ENCODE measurements at places on chromosomes 5 and 9.

DNA sequence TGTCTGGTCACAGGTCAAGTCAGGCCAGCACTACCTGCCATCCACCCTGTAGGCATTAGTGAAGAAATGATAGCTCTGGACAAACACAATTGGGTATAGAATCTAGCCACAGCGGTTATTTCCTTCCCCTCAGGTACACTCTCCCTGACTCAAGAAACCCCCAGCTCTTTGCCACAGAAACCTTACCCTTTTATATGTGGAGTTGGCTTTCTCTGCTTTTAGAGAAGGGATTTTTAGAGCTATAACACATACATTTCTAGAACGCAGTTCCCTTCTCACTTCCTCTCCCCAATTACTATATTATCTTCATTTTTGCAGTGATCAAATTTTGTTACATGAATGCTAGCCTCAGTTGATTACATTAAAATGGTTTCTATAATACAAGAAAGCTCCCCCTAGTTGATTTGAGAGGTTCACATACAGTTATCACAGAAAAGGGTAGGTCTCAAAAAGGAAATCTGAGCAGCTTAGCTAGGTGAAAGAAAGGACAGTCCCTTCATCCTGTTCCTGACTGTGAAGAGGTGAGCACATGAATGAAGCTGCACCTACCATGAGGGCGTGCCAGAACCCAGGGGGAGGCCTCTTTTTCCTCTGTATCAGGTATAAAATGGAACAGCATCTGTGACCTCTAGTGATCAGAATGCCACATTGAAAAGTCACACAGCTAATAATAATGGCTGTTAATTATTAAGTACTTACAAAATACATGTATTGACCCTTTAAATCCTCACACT, 425.6 kb downstream of the KIAA0825 start:
- DNase-seq: no peak

DNA sequence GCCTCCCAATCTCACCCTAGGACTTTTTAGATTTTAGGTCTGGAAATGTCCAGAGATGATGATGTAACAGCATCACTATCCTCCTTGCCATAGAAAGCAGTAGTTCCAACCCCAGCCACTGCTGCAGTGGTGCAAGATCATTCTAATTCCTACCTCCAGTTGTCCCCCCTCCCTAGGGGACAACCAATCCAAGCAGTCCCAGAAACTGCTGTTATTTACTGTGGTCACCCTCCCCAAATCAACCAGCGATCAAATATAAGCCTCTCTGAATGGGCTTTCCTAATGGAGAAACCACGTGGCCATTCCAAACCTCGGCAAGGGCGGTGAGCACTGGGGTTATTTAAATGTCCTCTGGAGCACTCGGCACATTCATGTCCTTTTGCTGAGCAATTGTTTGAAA, 159.8 kb downstream of the SLF1 start:
- DNase-seq: no peak

GRCh38 chr9:8401961-8402705, 602.6 kb upstream of the DMAC1 start:
- no peak for DNase-seq

DNA sequence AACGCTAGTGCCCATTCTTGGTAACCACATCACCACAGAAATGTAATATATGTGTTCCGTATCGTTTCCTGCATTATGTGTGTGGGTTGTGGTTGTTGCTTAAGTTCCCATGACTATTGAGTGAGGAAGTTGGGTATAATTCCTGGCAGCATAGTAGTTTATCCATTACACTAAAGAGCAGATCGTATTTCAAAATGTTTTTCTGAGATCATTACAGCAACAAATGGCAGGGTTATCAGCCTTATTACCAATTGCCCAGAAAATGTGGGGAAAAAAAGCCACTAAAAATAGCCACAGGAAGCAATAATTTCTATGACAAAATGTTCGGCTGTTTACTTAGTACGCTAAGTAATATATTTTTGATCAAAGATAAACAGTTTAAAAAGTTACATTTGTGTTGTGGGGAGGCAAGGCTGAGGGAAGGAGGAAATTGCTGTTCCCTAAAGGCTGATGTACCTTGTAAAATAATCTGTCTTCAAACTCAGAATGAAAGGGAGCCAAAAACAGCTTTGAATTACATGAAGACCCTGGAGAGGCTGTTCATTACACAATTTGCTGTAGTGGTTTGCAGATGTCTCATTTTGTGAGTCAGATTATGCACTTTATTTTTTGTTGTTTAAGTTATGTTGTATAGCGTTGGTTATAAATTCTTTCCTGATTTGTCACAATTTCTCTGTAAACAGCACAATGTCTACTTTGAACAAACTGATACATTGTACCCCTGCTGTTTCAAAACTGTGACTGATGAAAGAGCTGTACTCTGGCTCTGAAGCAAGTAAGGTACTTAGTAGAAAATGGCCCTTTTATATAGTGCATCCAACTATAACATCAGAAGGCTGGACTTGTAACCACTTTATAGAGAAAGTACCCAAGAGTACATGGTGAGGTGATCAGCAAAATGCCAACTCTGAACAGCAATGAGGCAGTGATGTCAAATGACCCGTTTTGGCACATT, 1028.5 kb downstream of the NR2F1-AS1 start:
- no peak for DNase-seq

- DNase-seq: no peak
Measured at GRCh38 chr5:15383469-15383868, 116.5 kb upstream of the FBXL7 start.

DNA sequence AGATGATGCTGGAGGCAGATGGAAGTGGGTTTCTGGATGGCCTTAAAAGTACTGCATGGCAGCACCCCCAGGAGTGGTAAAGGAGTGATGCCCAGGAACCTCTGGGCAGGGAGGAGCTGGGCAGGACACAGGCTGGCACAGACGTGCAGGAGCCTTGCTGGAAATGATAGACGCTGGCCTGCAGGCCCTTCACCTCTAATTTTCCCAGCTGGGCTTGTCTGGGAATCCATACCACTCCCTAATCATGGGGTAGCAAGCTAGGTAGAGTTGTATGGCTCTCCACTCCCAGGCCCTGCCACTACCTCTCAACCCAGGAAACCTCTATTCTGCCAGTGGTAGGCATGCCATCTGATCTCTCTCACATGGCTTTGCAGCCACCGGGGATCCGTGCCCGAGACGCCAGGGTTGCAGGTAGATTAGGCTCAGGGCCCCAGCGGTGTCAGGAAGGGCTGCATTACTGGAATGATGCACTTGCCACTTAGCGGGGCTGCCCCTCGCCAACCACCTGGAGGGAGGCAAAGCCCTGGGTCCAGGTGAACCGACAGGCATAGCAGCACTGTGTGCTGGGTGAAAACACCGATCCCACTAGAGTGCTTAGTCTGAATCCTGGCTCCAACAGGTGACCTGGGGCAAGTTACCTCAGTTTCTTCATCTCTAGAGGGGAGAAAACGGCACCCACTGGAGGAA, 79.6 kb upstream of the SLC25A51 start:
- no peak for DNase-seq

- DNase-seq: no peak
Measured at GRCh38 chr9:88741335-88741734, 206.4 kb downstream of the NXNL2 start.

DNA sequence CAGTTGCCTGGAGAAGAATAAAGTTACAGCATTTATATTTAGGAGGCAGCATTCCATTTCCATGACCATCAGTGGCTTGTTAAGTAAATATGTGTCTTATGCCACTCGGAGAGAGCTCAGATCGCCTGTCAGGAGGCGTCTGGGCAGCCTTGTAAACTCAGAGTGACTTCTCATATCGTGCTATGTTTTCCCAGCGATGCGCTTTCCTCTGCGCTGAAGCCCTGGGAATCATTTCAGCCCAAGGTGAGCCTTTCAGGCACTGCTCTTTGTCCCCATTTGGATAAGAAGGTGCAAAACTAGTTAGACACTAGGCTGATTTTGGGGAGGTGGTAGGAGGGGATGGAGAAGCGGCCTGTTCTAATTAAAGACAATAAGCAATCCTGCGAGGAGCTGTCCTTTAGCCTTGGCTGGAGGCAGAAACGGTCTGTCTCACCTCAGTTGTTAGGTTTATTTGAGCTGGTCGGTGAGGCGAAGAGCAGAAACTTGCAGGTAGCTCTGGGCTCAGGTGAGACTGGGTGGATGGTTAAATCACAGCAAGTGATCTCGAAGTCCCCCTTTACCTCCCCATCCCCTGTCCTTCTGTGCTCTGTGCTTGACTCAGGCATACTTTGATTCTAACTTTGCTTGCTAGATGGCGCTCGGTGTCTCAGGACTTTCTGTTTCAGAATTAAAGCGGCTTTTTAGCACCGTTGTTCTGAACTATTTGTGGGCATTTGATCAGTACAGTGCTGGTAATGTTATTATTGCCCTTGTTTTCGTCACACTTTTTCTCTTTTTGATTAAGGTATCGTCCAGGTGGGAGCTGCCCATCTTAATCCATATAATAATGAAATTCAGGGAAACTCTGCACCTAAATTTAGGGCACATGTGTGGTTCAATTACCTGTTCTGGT, 24.6 kb downstream of the NR2F1 start:
- no peak for DNase-seq

- no peak for DNase-seq
Measured at GRCh38 chr5:166979307-166979895, 1312.0 kb upstream of the WWC1 start.

- DNase-seq: no peak
Measured at GRCh38 chr5:150130493-150130922, 25.1 kb downstream of the PDGFRB start.

DNA sequence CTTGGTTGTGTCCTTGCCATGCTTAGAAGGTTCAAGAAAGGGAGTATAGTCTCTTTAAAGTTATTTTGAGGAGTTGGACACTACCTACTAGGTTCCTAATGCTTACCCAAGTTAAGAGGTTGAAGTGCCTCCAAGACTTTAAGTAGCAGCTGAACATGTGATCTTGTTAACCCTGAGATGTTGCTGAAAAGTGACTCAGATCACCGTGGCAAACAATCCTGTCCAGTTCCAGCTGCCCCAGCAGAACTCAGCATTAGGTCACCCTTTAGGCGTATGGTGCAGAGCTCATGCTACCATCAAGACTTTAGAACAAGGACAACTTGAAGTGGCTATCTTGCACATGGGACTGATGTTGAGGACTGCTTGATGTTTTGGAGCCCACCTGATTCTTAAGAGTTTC, 22.5 kb downstream of the ZNF462 start:
- no peak for DNase-seq

DNA sequence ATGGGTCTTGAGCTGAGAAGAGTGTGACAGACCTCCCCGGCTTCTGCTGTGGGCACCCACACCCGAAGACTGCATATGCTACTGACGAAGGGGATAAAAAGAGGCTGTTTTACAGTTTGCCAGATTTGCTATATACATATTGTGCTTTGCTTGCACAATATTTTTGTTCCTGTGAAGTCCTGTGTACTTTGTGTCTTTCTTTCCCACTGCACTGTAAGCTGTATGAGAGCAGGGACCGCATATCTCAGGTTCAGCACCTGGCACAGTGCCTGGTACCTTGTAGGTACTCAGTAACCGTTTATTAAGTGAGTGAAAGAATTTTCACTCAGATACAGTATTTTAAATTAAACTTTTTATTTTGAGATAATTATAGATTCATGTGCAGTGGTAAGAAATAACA, 8.2 kb upstream of the GARNL3 start:
- no peak for DNase-seq

DNA sequence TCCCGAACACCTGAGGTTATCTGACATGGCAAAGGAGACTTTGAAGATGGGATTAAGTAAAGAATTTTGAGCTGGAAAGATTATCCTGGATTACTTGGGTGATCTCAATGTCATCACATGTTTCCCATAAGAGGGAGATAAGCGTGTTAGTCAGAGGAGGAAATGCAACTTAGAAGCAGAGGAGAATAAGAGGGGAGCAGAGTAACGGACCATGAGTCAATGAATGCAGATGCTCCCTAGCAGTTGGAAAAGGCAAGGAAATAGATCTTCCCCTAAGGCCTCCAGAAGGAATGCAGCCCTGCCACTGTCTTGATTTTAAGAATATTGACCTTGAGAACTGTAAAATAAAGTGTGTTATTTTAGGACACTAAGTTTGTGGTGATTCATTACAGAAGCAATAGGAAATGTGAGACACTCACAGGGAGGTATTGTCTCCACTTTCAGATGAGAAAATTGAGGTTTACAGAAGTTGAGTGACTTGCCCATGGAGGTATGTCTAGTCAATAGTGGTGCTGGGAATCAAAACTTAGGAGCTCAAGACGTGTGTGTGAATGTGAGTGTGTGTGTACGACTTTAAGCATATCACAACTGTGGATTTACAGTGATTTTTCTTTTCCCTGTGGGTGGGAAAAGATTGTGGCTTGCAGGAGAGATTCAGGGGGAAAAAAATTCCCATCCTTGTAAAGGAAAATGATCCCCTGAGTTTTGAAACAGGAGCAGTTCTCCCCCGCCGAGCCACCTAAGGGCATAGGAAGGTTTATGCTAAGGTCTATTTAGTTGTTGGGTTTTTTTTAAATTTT, 125.3 kb downstream of the TRIM32 start:
- DNase-seq: no peak

- no peak for DNase-seq
Measured at GRCh38 chr5:180133971-180134508, 62.5 kb upstream of the RNF130 start.

DNA sequence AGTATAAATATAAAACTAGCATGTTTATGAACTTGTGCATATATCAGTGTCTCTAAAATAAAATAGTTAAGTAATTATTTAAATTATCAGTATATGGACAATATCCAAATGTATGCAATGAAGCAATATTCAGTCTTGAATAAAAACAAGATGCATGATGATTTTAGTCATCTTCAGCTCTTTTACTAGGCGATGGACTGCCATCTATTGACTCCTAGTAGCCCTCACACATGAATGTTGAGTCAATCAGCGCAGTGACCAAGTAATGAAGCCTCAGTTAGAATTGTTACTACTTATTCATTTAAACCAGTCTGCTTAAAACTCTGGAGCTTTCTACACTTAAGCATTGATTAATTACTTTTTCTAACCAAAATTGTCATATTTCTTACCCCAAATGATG, 92.9 kb upstream of the GRHPR start:
- DNase-seq: no peak

DNA sequence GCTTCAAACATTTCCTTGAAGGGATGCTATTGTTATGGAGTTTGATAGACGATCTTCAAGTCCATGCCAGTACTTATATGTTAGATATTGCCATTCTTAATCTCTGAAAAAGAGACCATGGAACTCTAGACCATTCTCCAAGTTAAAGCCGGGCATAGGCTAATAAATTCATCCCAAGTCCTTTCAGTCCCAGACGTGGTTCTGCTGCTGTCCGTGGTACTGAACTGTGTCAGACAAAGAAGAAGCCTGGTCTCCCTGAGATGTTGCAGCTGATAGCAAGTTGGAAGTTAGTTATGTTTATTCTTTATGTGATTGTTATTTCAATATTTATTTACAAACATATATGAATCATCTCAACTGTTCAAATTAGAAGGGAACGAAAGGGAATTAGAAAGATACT, 158.7 kb downstream of the NMUR2 start:
- no peak for DNase-seq

- DNase-seq: no peak
Measured at GRCh38 chr9:117809751-117810150, 105.5 kb downstream of the TLR4 start.
